Activated naive CD4-positive, alpha-beta T cell treated with anti-CD3 and anti-CD28 coated beads, Interleukin-2, amount 50 U/mL, for 16 hours (primary cell): ENCODE measurements at places on chromosomes 4 and X.
A peak's percentile ranks its signal among the peaks of the same experiment; 100 is the strongest.

DNA sequence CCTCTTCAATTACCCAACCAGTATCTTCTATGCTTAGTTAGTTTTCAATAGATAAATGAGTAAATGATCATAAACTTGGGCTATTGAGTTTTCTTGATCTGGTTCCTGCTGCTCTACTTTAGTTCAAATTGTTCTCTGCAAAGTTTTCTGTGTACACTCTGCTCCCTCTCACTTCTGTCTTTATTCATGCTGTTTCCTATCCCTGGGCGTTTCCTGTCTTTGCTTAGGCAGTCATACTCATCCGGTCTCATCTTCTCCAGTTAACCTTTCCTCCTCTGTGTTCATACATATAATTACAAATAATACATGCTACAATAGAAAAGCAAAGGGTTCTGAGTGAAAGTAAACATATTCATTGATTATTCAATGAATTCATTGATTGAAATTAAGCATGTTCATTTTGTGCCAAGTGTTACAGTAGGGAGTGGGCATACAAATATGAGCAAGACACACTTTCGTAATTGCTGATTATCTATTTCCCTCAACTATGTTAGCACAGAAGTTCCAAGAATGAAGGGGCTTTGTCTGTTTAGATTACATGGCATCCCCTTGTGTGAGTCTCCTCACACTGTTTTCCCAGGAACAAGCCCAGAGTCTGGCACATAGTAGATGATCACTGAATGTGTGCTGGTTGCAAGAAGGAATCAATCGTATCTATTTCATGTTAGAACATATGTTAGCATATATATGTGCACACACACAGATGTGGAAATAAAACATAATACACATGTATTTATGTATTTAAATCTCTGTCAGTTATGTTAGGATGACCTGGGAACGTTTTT is 1.1 kb downstream of the RAB39B start:
- no peak for DNase-seq

- no peak for DNase-seq
Observed at GRCh38 chr4:140046016-140046415, 108.0 kb downstream of the MAML3 start.

- peak; percentile 92 for DNase-seq
Observed at GRCh38 chr4:15001869-15002658, at the start of gene CPEB2. Gene CPEB2, plus strand, starts transcription at chr4:15002481. Its CDS starts 193 bp downstream, at chr4:15002674.

- no peak for DNase-seq
Observed at GRCh38 chrX:41796577-41796976, 72.6 kb downstream of the GPR82 start.

DNA sequence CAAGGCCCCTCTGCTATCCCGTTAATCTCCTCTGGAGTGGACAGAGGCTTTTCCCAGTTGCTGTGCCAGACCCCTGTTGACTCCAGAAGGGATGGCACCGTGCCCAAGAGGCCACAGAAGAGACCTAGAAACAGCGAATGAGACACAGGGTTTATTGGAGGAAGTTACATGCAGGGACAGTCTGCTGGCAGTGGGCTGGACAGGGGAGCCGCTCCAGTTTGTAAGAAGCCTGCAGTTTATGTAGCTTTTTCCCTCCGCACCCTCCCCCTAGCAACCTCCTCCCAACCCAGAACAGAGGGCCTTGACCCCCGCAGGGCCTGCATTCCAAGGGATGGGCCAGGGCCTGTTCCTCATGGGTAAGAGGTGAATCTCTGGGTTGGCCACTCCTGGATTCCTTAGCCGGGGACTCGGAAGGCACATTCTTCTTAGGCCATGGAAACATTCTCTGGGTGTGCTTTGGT is 216.8 kb upstream of the PSAPL1 start:
- no peak for DNase-seq

DNA sequence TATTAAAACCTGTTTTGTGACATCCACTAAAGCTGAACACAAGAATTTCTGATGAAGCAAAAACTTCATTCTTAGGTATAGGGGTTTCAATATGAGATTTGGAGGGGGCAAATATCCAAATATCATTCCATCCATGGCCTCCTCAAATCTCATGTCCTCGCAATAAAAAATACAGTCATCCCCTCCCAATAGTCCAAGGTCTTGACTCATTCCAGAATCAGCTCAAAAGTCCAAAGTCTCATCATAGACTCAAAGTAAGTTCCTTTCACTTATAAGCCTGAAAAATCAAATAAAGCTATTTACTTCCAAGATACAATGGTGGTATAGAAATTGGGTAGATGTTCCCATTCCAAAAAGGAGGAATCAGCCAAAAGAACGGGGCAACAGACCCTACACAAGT is 213.4 kb downstream of the SCFD2 start:
- DNase-seq = no peak

- DNase-seq = no peak
Observed at GRCh38 chr4:33068539-33068938, 2348.4 kb downstream of the PCDH7 start.

GRCh38 chr4:144648042-144648441 is 2.1 kb downstream of the HHIP start:
- no peak for DNase-seq

- no peak for DNase-seq
Observed at GRCh38 chr4:70614184-70614555, 14.4 kb upstream of the ENAM start.

- no peak for DNase-seq
Observed at GRCh38 chrX:112008724-112009123, 73.9 kb downstream of the TRPC5 start.
